T follicular helper cell (primary cell): ENCODE measurements at places on chromosomes 3 and 15.

- DNase-seq: no peak
Observed at GRCh38 chr3:25510797-25511196, 82.7 kb downstream of the RARB start.

- DNase-seq: no peak
Observed at GRCh38 chr3:107271787-107272387, 105.4 kb upstream of the CCDC54 start.

DNA sequence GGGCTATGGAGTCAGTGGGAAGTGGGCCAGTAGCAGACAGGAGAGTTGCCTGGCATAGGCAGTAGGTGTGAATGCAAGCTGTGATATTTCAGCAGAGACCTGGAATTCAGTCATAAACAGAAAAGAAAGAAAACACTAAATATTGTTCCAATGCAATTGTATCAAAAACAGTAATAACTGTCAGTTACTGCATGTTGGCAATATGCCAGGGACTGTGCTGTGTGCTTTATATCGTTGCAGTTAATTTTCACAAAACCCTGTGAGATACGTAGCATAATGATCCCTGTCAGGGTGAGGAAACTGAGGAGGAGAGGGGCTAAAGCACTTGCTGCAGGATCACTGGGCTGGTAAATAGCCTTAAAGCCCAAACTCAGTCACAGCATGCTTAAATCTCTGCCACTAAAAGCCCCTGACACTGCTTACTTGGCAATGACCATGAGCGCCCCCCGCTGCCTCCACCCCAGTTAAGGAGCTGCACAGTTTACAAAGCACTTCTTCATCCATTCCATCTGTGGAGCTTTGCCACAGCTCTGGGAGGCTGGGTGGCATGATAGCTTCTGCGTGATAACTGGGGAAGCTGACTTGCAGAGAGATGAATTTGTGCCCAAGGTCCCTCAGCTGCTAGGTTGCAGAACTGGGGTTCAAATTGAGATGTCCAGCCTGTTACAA lies 3.9 kb downstream of the SLC6A1 start:
- DNase-seq: no peak

DNA sequence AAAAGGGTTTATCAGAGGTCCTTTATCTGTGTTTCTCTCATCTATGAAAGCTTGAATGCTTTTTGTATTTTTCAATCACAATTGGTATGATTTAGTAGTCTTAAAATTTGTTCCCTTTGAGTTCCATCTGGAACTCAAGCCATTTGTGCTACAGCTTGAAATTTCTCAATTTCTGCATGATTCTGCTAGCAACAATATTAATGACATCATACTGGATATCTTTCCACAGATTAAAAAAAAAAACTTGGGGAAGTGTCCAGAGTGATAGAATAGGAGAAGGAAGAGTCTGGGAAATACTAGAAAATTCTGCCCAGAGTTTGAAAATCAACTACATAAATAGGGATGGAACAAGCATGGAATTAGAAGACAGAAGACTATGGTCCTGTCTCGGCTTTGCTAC lies 9.3 kb upstream of the FBN1 start:
- no peak for DNase-seq

DNA sequence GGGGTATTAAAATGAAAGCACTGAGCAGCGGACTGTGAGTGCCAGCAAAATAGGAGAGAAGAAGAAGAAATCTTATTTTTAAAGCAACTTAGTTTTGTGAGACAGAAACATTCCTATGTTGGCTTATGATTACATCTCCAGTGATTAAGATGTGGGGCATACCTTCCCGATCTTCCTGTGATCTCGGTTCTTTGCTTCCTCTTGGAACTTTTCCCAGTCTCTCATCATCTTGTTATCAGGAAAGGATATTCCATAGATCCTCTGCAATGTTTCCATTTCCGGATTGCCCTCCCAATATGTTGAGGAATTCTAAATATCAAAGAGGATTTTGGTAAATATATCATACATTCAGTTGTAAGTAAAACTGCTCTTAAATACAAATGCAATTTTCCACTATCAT lies 22.2 kb downstream of the TARS3 start:
- no peak for DNase-seq

DNA sequence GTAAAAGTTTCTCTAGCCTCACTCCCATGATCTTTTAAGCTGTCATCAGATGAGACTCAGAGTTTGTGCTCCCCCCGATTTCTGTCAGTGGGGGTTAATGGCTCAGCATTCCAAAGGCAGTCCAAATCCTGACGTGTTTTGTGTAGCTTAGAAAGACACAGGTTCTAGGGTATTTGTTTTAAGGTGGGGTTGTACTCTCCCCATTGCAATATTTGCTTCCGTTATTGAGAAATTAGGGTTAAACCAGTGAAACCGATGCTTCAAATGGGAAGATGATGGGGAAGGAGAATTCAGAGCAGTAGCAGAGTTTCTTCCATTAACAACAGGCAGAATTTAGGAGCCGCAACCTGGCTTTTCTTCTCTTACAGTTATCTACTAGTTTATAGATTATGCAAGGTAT lies 3.4 kb downstream of the PIGB start:
- no peak for DNase-seq

DNA sequence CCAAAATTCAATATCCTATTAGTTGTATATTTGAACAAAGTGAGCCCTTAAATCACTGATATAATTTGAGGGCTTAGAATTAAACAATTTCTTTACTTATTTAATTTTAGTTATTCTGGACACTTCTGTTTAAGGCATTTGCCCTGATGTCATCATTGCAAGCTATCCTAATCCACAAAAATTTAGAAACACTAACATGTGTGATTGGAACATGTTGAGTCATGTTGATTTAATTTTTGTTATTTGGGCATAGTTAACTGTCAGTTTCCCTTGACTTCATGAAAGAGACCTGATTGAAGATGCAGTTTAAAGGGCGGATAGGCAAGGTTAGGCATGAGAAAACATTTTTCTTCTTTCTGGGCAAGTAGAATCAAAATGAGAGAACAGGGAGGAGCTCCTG lies 682.6 kb downstream of the ROBO1 start:
- no peak for DNase-seq

DNA sequence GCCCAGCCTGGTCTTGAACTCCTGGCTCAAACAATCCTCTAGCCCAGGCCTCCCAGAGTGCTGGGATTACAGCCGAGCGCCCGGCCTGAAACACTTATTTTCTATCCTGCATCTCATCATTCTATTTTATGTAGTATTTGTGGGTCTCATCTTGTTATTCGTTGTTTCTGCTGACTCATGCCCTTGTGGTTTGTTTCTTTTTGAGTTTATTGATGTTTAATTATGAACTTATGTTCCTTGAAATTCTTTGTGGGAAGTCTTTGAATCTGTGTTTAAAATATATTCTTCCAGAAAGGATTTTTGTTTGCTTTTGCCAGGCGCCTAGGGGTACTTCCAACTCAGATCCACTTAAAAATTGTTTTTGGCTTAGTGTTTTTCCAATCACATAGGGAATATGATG lies 78.3 kb upstream of the C15orf39 start:
- no peak for DNase-seq

GRCh38 chr3:35936571-35936970 lies 297.2 kb downstream of the ARPP21 start:
- DNase-seq: no peak

DNA sequence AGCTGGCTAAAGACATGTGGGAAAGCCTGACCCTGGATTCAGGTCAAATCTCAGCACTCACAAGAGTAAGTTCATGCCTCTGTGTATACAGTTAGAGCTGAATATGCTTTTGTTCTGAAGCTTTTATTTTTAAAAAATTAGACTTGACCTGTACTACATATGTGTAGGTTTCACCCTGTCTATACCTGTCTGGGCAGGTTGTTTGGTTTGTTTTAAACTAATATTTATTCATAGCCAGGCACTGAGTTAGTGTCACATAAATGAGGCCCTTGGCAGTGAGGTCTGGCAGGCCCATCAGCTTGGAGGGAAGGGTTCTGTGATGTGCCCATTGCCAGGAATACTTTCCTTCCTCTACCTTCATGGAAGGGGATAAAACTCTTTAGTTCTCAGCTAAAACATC lies 1.9 kb downstream of the DNAJA4 start:
- no peak for DNase-seq

DNA sequence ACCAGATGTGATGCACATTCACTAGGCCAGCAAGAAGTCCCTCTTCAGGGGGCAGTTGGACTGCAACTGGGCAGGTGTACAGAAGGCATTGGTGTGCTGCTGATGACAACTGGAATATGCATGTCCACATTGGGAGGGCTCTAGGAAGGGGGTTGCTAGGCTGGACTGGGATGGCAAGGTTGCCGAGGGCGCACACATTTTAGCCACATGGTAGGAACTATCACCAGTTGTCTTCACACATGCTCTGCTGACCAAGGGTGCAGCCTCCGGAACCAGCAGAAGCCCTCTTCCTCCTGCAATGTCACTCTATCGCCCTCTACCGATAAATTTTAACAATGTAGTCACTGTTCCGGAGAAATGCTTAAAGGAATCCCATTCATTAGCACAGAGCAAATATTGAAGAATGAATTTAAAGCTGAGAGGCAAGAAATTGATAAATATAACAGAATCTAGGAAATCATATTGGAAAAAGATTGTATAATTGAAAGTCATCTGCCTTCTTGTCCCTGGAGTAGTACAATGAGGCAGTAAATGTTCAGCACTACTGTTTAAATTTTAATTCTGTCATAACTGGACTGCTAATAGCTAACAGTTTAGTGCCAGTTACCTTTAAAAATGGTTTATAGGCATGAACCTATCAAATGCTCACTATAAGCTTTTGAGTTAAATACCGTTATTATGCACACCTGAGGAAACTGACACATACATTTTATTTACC lies 22.6 kb upstream of the LYSMD4 start:
- DNase-seq: peak; percentile 12

DNA sequence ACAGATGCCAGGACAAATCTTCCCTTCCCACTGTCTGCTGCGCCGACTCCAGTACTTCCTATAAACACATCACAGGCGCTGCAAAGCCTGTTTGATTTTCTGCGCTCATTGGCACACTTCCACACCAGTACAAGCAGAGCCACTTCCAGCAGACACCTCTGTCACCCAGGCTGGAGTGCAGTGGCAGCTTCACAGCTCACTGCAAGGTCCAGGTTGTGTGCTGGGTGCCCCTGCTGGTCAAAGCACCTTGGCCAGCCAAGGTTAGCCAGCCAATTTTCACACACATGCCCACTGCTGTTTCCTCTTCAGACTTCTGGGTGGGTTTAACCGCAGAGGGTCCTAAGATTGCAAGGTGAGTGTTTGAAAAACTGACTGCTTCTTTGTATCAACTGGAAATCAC lies 4.9 kb downstream of the CHDH start:
- no peak for DNase-seq

GRCh38 chr15:90047956-90048575 lies 46.9 kb downstream of the ZNF710 start:
- no peak for DNase-seq

- no peak for DNase-seq
Observed at GRCh38 chr15:94671858-94672532, 440.6 kb downstream of the MCTP2 start.

DNA sequence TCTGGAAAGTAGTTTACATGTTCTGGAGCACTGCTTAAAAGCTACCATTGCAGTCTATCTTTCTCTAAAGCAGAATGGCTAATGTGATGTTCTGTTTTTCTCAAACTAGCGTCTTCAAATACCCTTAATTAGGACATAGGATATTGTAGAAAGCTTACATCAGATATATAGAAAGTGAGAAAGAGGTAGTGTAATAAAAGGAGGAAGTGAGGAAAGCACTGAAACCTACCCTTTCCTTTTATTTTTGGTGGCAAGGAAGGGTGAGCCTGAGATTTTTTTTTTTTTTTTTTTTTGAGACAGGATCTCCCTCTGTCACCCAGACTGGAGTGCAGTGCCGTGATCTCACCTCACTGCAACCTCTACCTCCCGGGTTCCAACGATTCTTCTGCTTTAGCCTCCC lies 9.4 kb downstream of the SENP2 start:
- no peak for DNase-seq

DNA sequence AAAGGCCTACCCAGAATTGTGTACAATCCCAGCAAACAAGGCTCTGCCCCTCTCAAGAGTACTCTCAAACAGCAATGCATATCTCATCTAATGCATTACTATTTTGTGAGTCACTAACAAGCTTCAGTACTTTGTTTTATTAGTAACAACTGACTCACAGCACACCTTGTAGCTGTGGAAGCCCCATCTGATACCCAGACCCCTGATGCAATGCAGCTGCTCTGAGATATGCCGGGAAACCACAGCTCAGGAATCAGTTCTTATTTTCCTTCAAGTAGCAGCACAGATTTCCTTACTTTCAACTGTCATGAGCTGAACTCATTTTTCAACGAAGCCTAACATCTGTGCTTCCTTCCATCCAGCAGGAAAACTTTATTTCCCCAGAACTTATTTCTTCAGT lies 37.8 kb downstream of the CCNL1 start:
- DNase-seq: no peak

GRCh38 chr3:15159501-15160136 lies 46.4 kb upstream of the CAPN7 start:
- DNase-seq: no peak

DNA sequence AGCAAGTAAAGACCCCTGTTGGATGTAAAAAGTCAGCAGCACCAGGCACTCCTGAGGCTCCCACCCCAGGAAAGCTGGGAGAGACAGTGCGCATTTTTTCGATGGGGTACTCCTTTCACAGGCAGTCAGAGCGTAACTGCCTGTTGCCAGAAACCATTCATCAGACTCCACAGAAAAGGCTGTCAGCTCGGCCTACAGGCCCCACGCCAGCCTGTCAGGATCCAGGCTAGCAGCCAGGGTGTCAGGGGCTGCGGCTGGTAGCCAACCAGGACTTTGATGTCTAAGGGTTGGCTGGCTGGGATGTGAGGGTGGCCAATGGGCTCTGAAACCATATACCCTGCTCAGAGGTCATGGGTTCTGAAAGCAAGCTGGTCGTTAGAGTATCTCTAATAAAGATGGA lies 164.5 kb downstream of the WNT5A start:
- no peak for DNase-seq

- DNase-seq: no peak
Observed at GRCh38 chr15:51878446-51879386, 49.3 kb downstream of the TMOD3 start.

- DNase-seq: no peak
Observed at GRCh38 chr3:8560366-8561007, 58.9 kb downstream of the LMCD1 start.

DNA sequence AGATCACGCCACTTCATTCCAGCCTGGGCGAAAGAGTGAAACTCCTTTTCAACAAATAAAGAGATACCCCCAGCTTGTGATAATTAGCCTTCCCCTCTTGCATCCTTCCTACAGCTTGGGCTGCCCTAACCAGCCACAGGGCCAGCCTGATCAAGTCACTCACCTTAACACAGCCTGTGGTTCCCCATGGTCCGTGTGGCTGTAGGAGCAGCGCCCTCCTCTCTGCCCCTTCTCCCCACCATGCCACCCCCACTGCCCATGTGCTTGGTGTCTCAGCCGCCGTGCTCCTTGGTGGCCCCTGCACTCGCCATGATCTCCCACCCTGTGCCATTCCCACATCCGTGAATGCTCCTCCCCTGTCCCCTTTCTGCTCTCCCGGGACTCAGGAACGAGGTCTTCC lies 13.2 kb upstream of the RPP14 start:
- DNase-seq: no peak
